ELR (cell line): ENCODE measurements at places on chromosomes 2 and 18.

DNA sequence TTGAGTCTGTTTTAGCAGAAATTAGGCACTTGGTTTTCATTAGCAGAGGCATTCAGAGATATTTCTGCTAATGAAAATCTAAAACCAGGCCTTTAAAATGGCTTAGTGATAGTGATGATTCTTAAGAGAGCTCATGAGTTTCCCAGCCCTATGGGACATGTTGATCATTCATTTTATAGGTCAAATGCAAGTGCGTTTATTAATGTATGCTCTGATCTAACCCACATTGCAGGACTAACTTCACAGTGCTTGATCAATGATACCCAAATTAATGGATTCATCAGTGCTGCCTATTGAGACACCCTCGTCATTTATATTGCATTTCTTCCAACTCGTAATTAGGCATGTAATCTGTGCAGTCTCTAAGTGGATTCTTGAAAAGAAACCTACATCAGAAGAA is 54.7 kb upstream of the ETAA1 start:
- no peak for DNase-seq

DNA sequence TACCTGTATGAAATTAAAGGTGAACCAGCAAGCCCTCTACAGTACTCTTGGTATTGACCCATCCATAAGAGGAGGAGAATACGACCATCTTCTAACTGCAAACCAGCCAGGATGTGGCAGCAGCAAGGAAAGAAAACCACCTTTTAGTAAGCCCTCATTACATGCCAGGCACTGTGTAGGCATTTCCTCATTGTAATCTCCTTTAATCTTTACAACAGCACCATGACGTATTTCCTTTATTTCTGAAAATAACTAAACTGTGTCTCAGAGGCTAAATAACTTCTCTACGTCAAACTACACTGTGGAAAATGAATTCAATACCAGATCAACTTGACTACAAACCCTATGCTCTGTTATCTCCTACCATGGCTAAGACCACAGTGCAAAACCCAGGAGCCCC is 18.2 kb downstream of the WDR35 start:
- no peak for DNase-seq

DNA sequence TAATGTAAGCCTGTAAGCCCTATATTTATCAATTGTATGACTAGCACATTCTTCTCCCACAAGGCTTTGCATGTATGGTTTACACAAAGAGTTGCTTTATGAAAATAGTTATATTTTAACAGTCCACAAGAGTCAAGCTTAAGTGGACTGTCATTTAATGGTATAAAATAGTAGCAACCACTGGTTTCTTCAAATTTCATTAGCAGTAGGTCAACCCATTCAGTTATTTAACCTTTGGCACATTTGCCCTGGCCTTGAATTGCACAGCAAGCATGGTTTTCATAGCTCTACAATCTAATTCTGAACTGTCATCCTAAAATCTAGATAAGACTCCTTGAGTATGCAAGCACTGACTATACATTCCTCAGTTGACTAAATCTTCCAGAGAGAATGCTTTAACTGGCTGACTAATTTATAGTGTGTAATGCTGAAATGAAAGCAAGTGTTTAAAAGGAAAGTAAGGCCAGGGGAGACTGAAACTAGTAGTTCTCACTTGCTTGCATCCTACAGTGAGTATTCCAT is 1.8 kb downstream of the DPP4 start:
- DNase-seq = peak; percentile 80

DNA sequence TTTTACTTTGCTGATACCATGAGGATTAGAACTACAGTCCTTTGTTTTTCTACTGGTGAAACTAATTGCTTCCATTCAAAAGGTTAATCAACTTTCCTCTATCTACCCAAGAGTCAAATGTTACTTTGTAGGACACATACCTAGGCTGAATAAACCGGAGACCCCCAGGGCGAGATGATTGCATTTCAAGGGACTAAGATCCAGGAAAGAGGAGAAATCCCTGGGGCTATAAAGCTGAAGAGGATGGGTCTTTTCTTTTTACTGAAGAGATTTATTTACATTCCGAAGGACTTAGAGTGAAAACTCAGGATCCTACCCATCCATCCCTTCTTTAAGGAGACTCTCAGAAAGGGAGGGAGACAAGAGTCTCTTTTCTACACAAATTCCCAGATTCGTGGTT is 331.9 kb downstream of the CDH19 start:
- DNase-seq = no peak

GRCh38 chr18:9181275-9181674 is 44.7 kb downstream of the ANKRD12 start:
- no peak for DNase-seq

DNA sequence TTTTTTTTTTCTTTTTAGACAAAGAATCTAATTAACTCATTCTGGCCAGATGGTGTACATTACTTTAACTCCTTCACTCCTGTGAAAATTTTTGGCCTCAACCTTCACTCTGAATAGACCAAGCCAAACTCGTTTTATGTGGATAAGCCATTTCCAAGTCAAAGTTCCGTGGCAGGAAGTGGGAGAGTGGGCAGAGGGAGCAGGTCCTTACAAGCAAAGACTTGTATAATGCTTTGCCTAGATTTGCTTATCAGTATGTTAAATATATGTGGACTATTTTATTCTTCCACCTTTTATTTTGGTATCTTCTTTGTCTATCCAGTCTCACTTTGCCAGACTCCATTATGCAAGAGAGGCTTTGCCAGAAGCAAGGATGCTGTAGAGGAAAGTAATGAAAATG is 178.1 kb upstream of the TNP1 start:
- no peak for DNase-seq

- no peak for DNase-seq
Measured at GRCh38 chr2:105627534-105627933, 117.2 kb upstream of the NCK2 start.

- DNase-seq = no peak
Measured at GRCh38 chr2:207693641-207694249, 17.7 kb upstream of the CCNYL1 start.

GRCh38 chr18:59606193-59607077 is 90.8 kb downstream of the CCBE1 start:
- peak; percentile 35 for DNase-seq

DNA sequence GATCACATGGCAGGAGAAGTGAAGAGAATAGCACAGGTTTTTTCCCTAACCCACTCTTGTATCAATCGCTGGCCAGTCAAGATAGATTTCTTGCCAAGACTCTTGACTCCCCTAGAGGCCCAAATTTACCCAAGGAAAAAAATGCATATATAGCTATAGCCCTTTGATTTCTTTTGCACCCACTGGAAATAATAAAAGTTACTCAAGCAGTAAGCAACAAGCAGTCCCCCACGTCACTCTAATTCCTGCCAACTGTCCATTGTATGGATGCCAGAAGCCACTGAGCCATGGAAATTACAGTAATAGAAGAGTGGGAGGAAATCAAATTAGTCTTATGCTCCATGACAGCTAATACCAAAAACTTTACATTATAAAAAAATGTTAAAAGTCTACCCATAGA is 125.3 kb upstream of the SLC39A10 start:
- DNase-seq = no peak

DNA sequence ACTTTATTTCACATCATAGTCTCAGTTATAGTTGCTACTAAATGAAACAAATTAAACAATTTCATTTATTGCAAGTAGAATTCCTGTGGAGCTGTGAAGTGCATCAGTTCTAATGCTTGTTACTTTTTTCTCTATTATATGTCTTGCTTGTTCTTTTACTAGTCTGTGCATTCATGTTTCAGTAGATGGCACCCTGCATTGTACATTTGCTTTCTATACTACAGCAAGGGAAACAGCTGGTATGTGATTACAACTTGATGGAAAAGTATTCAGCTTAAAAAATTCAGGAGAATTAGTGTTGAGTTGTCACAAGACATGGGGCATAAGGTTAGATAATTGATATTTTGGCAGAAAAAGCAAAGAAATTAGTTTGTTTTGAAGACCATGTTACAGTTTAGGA is 72.3 kb downstream of the TANK start:
- DNase-seq = no peak

- no peak for DNase-seq
Measured at GRCh38 chr2:204030322-204030721, 93.8 kb downstream of the ICOS start.

DNA sequence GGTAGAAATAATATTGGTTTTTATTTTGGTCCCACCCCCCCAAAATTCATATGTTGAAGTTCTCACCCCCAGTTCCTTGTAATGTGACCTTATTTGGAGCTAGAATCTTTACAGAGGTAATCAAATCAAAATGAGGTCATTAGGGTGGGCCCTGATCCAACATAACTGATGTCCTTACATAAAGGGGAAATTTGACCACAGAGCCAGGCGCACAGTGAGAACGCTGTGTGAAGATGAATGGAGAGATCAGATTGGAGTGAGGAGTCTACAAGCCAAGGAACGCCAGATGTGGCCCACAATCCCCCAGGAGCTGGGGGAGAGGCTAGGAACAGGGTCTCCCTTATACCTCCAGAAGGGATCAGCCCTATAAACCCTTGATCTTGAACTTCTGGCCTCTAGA is 31.6 kb upstream of the TRIB2 start:
- no peak for DNase-seq

GRCh38 chr18:76932026-76932819 is 109.9 kb downstream of the ZNF236 start:
- DNase-seq = no peak

- DNase-seq = peak; percentile 29
Measured at GRCh38 chr2:1781291-1782080, 37.2 kb upstream of the PXDN start.

GRCh38 chr2:229176136-229176535 is 95.0 kb downstream of the PID1 start:
- peak; percentile 32 for DNase-seq

DNA sequence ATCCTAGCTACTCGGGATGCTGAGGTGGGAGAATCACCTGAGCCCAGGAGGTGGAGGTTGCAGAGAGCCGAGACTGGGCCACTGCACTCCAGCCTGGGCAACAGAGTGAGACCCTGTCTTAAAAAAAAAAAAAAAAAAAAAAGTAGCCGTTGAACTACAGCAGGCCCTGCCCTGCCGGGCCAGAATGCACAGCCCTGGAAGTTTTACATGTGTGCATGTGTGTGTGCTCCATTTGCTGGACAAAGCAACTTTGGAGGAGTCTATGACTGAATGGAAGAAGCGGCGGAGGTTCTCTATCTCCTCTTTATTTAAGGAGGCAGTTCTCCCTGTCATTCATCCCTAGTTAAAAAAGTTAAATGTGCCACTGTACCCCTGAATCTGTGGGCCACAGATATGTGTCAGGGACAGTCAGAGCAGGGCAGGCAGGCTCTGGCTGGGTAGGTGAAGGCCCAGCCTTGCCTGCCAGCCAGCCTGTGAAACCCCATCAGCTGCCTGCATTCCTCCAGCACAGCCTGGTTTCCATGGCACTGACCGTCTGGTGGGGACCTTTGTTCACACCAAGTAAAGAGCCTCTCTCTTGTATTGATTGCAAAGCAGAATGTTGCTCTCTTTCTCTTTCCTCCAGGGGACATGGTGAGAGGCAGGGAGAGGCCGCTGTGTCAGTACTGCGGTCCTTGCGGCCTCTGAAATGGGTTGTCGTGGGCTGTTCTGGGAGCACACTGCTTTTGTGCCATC is 10.9 kb downstream of the LIPG start:
- DNase-seq = no peak

GRCh38 chr2:179596018-179596417 is 265.4 kb downstream of the ZNF385B start:
- peak; percentile 70 for DNase-seq

- peak; percentile 18 for DNase-seq
Measured at GRCh38 chr2:166090908-166091307, 36.9 kb downstream of the SCN1A start.

DNA sequence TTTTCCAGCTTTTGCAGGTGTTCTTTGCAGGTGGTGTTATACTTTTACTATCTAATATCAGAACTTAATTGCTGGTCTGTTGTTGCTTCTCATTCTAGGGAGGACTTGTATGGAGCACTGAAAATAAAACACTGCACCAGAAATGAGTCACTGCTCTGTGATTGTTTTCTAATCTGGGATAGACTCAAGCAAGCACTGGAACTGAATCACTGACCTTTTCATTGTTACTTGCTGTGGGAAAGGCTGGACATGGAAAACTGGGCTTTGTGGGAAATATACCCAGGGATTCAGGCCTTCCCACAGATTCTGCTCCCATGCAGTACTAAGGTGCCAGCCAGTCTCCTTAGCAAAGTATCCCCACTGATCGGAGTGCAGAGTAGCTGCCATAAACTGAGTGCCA is 470.0 kb upstream of the GCFC2 start:
- DNase-seq = no peak

- no peak for DNase-seq
Measured at GRCh38 chr2:241891988-241892298, 22.4 kb downstream of the RTP5 start.

- no peak for DNase-seq
Measured at GRCh38 chr2:28582595-28582994, 86.7 kb downstream of the PLB1 start.

- DNase-seq = no peak
Measured at GRCh38 chr2:10920764-10921388, 9.1 kb downstream of the KCNF1 start.

DNA sequence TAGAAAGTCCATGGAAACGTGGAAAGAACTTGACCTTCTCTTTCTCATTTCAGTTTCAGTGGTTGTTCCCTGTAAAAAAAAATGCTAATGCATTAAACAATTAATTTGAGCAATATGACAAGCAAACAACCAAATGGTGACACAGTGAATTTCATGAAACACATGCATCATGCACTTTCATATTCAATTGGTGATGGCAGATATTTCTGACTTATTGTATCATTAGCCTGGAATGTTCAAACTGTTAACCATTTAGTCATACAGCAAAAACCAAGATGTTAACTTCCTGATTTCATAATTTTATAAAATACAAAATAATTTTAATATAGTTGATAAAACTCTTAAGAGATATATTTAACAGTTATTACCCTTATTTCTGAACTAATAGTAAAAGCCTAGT is 85.5 kb downstream of the SCN1A start:
- peak; percentile 68 for DNase-seq

DNA sequence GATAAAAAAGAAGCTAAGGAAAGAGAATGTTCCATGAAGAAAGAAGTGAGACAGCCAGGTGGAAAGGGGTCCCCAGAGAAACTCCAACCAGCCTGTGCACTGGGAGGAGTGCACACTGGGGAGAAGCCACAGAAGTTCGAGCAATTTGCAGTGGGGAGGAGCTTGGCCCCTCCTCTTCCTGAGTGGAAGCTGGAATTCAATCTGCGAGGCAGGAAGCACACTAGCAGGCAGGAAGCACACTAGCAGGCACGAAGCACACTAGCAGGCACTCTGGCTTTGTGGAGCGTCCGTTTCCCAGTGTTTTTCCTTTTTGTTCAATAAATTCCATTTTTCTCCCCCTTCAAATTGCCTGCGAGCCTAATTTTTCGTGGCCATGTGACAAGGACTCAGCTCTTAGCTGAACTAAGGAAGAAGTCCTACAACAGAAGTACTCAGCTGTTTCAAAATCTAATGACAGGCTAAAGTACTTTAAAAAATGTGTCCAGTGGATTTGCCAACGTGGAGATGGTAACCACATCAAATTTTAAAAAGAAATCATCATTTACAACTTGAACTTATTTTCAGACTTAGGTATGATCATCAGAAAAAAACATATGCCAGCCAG is 21.4 kb upstream of the SPIRE1 start:
- peak; percentile 60 for DNase-seq

GRCh38 chr18:72336786-72337185 is 207.4 kb downstream of the CBLN2 start:
- no peak for DNase-seq
